ENCODE measurements at places on chromosomes 11 and 22. TPM values are rescaled to one million over a fixed set of nuclear protein-coding genes. Genes with fewer than 3 reads are reported as not detected.

Gene APOBEC3B
- 10.1 TPM for total RNA-seq

Gene PYGM
- total RNA-seq = 5.2 TPM

Gene CD3E
- 632 TPM for total RNA-seq

Gene ZNF215
- total RNA-seq = 0.91 TPM

Gene TRIM34
- total RNA-seq = 13.3 TPM

Gene OSBP2
- total RNA-seq = 1.0 TPM

Gene PRG3
- total RNA-seq = not detected

Gene TP53AIP1
- total RNA-seq = not detected

Gene LARGE1
- 0.60 TPM for total RNA-seq

Gene OR5L2
- total RNA-seq = not detected

Gene ISX
- total RNA-seq = not detected

Gene OR51A4
- total RNA-seq = not detected

Gene IGLL1
- not detected for total RNA-seq

Gene DDX17
- 552 TPM for total RNA-seq

Gene MAPK8IP2
- total RNA-seq = 0.12 TPM

Gene FAM111B
- 63.2 TPM for total RNA-seq

Gene ELF5
- not detected for total RNA-seq

Gene MMP26
- total RNA-seq = not detected

Gene CYB5R2
- total RNA-seq = 0.84 TPM

Gene NTM
- not detected for total RNA-seq

Gene SMIM38
- not detected for total RNA-seq

Gene ANKK1
- total RNA-seq = 0.10 TPM

Gene SCN4B
- total RNA-seq = not detected

Gene FOLH1
- not detected for total RNA-seq

Gene RIN1
- 3.6 TPM for total RNA-seq

Gene OPCML
- total RNA-seq = not detected

Gene KREMEN1
- total RNA-seq = not detected

Gene TPBGL
- 0.25 TPM for total RNA-seq

Gene RAB3IL1
- not detected for total RNA-seq

Gene DUSP18
- total RNA-seq = 8.8 TPM

Gene DTX4
- 0.76 TPM for total RNA-seq

Gene SEPTIN3
- 2.1 TPM for total RNA-seq

Gene HBD
- not detected for total RNA-seq

Gene HORMAD2
- not detected for total RNA-seq

All from activated naive CD4-positive, alpha-beta T cell treated with anti-CD3 and anti-CD28 coated beads, Interleukin-2, amount 10 ng/mL, durations not matched to agents 5 hours and 36 hours (primary cell).